ENCODE measurements at places on chromosomes 12 and 14.

DNA sequence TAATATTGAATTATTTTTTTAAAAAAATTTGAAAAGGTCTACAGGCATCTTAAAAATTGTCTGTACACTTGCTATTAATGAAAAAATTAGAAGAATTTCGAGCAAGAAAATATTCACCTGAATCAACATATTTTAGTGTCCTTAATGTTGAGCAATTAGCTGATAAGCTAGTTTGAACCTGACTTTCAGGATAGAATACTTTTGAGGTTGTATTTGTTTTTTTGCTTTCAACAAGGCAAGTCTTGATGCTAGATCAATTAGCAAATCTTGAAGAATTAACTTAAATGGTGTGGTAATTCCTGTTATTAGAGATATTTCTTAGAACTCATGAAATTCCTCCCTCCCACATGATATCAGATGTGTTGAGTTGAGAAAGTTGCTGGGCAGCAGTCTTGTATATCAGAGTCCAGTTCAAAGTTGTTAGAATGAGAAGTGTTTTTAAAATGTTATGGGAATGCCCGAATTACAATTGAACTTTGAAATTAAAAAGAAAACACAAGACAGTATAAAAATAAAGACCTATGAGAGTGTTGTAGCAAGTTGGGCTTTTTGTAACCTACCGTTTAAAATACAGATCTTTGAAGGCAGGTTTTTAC is 119.2 kb downstream of the TRMT5 start:
- no peaks in the 10 kb centered on the region for H3K27me3 ChIP-seq
- H3K36me3 ChIP-seq, result peaks cover 15% of the 10 kb centered on the region
- DNase-seq, result no peak
- peaks cover 11% of the 10 kb centered on the region for H3K4me1 ChIP-seq

DNA sequence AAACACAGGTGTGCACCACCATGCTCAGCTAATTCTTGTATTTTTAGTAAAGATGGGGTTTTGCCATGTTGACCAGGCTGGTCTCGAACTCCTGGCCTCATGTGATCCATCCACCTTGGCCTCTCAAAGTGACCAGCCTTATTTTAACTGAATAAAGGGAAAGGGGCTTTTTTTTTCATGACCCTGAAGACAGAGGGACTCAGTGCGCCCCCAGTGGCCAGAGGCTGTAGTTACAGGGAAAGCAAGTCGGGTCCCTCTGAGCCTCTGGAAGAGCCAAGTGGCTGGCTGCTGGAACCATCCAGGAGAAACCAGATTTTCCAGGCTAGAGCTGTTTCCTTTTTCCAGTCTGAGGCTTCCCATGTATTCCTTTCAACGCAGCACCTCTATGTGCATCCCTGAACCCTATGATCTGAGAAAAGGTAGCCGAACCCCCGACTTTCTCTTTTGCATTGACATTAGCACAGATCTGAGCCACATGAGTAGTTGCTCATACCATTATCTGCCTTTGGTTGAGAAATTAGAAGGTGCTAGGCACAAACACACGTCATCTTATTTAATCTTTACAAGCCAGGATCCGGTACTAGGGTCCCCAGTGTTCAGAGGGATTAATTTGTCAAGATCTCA is 342.7 kb downstream of the CACNA1C start:
- H3K4me1 ChIP-seq, result no peaks in the 10 kb centered on the region
- DNase-seq, result peak; percentile 68
- H3K27me3 ChIP-seq, result peaks cover 1% of the 10 kb centered on the region

DNA sequence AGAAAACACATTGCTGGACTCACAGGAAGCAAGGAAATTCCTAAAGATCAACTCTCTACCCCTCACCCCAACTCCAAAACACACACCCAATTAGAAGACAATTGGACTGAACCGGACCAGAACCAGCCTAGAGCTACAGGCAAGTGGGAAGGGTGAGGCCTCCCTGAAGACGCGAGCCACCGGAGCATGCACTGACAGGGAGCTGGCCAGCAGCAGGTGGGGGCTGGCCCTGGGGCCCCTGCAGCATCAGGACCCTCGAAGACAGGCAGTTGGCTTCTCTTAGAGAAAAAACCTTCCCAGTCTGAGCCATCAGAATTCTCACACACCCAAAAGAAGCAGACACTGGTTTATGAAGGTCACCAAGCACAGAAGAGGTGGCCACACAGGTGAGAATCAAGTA is 209.5 kb upstream of the DIO3 start:
- no peak for DNase-seq
- H3K4me1 ChIP-seq, result no peaks in the 10 kb centered on the region
- no peak overlapping the region for H3K4me3 ChIP-seq
- H3K27ac ChIP-seq, result no peak overlapping the region
- no peaks in the 10 kb centered on the region for H3K36me3 ChIP-seq

GRCh38 chr12:48739618-48740269 is 23.2 kb upstream of the CCNT1 start:
- H3K4me1 ChIP-seq, result no peaks in the 10 kb centered on the region
- no peaks in the 10 kb centered on the region for H3K36me3 ChIP-seq
- no peak overlapping the region for H3K27ac ChIP-seq

GRCh38 chr14:104086661-104087461 is 1.4 kb downstream of the ASPG start:
- H3K4me3 ChIP-seq, result no peak overlapping the region
- H3K4me1 ChIP-seq, result no peaks in the 10 kb centered on the region
- H3K27me3 ChIP-seq, result peaks cover 10% of the 10 kb centered on the region
- peak; percentile 3 for DNase-seq

- H3K4me3 ChIP-seq, result peak overlapping the region; percentile 62
- peaks cover 81% of the 10 kb centered on the region for H3K36me3 ChIP-seq
- peaks cover 98% of the 10 kb centered on the region for H3K4me1 ChIP-seq
- peak overlapping the region; percentile 88 for H3K27ac ChIP-seq
- no peaks in the 10 kb centered on the region for H3K27me3 ChIP-seq
- peak; percentile 15 for DNase-seq
Measured at GRCh38 chr14:99254328-99255009, 17.5 kb downstream of the BCL11B start.

DNA sequence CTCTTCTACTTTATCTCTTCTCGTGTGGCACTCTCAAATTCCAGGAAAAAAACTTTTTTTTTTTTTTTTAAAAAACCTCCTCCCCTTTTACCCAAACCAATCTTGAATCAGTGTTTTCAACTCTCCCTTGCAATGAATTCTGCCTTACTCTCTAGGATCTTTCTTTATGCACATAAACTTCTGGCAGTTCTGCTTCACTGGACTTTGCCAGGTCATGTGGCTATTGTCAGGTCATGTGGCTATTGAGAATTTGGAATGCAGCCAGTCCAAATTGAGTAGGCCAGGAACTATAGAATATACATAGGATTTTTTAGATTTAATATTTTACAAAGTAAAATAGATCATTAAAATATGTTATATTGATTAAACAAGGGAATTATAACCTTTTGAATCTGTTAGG is 218.2 kb downstream of the TMTC3 start:
- H3K27ac ChIP-seq, result no peak overlapping the region
- no peak overlapping the region for H3K4me3 ChIP-seq

DNA sequence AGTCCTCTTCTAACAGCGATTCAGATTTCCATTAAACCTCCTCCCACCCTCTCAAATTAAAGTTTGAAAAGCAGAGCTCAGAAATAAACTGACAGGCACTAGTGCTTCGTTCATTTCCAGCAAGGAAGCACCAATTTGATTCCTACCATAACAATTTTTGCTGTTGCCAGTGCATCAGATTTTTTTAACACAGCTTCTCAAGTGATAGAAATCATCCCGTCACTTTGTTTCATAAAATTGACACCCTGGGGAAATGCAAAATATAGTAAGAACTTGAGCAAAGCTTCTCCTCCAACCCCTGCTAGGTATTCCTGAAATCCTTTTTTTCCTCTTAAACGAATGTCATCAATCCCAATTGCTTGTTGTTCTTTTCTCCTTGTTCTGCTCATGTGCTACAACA is 332.1 kb downstream of the FOXG1 start:
- no peaks in the 10 kb centered on the region for H3K27me3 ChIP-seq
- H3K36me3 ChIP-seq, result no peaks in the 10 kb centered on the region
- DNase-seq, result no peak
- no peaks in the 10 kb centered on the region for H3K4me1 ChIP-seq
- no peak overlapping the region for H3K4me3 ChIP-seq
- no peak overlapping the region for H3K27ac ChIP-seq

- H3K36me3 ChIP-seq, result no peaks in the 10 kb centered on the region
- no peak overlapping the region for H3K4me3 ChIP-seq
- peaks cover 4% of the 10 kb centered on the region for H3K27me3 ChIP-seq
- no peak overlapping the region for H3K27ac ChIP-seq
- no peaks in the 10 kb centered on the region for H3K4me1 ChIP-seq
- DNase-seq, result no peak
Measured at GRCh38 chr12:105960319-105961083, 178.3 kb downstream of the NUAK1 start.

- peaks cover 4% of the 10 kb centered on the region for H3K4me1 ChIP-seq
- H3K27ac ChIP-seq, result no peak overlapping the region
- no peak overlapping the region for H3K4me3 ChIP-seq
- no peak for DNase-seq
Measured at GRCh38 chr14:92441751-92442504, 71.7 kb upstream of the RIN3 start.

GRCh38 chr12:90925562-90925961 is 29.4 kb downstream of the CCER1 start:
- H3K27me3 ChIP-seq, result peaks cover 12% of the 10 kb centered on the region
- no peaks in the 10 kb centered on the region for H3K36me3 ChIP-seq
- no peak for DNase-seq
- no peak overlapping the region for H3K4me3 ChIP-seq
- no peak overlapping the region for H3K27ac ChIP-seq

GRCh38 chr14:79502136-79502750 is 709.1 kb downstream of the DIO2 start:
- H3K4me1 ChIP-seq, result no peaks in the 10 kb centered on the region
- H3K27me3 ChIP-seq, result no peaks in the 10 kb centered on the region
- H3K4me3 ChIP-seq, result no peak overlapping the region
- no peak for DNase-seq
- no peaks in the 10 kb centered on the region for H3K36me3 ChIP-seq

DNA sequence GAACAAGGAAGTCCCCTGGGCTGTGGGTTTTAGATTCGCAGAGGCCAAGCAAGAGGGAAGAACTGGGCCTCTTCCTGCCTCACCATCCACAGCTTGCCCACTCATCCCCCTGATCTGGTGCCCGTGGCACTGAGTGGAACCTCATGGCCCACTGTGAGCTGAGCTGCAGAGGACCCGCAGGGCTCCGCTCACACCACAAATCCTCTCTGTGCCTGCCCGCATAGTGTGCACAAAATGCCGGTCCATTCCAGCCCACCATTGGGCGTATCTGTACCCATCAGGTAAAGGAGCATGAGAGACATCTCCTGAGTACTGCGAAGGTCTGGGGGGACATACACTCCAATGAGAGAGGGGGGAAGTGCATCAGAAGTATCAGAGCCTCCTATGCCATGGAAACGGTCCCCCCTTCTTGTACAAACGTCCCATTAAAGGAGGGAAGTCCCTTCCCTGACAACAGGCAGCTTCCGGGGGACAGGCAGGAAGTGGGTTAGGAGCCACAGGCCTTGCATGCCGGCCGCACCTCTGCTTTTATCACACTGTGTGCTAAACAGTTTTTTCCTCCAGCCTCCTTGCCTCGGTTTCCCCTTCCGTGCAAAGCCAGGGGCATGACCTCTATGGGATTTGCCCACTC is 309.4 kb upstream of the DIO3 start:
- H3K27ac ChIP-seq, result no peak overlapping the region
- no peak overlapping the region for H3K4me3 ChIP-seq
- no peaks in the 10 kb centered on the region for H3K36me3 ChIP-seq
- peaks cover 4% of the 10 kb centered on the region for H3K27me3 ChIP-seq

DNA sequence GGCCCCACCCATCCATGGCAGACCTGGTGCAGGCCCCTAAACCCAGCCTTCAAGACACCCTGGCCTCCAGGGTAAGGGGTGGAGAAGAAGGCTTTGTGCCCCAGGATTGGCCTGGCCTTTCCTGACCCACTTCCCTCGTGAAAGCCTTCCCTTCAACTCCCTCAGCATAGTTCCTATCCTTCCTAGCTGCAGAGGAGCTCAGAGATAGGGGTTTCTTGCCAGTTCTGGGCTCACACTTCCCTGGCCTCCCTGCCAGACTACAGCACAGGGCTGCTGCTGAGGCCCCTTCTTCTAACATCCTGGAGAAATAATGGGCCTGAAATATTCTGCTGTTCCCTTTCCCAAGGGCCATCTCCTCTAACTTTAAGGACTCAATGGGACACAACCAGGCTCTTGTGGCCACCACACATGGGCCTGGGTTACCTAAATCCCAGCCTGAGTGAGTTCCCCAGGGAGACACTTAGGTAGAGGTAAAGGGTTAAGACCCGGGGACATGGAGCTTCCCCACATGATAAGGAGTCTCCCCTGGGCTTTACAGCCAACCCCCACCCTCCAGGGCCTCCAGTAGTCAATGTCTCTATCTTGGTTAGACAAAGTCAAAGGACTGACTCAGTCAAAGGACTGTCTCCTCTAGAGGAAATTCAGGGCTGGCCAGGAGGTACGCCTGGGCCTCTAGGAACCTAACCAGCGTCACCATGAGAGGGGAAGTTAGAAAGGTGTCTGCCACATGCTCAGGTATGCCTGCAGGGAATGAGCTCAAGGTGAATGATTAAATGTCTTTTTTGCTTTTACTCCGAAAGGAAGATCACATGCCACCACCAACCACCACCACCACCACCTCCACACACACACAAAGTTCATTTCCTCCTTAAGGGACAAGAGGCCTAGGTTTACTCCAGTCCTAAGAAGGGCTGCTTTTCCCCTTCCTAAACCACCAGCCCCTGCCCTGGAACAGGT is 7.1 kb downstream of the ZFP36L1 start:
- peak; percentile 52 for DNase-seq
- peaks cover 80% of the 10 kb centered on the region for H3K4me1 ChIP-seq
- H3K36me3 ChIP-seq, result peaks cover 41% of the 10 kb centered on the region
- no peak overlapping the region for H3K4me3 ChIP-seq

DNA sequence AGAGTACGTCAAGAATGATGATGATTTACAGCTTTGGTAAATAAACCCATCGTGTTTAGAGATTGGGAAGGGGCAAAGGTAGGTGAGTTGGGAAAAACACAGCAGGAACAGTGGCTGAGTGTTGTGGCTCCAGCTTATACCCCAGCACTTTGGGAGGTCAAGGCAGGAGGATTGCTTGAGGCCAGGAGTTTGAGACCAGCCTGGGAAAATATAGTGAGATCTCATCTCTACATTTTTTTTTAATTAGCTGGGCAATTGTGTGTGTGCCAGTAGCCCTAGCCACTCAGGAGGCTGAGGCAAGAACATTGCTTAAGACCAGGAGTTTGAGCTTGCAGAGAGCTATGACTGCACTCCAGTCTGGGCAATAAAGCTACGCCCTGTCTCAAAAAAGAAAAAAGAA is 77.1 kb downstream of the RASSF9 start:
- no peak overlapping the region for H3K4me3 ChIP-seq
- no peaks in the 10 kb centered on the region for H3K27me3 ChIP-seq
- H3K27ac ChIP-seq, result no peak overlapping the region

GRCh38 chr12:12159988-12160387 is 89.2 kb downstream of the BCL2L14 start:
- H3K27me3 ChIP-seq, result no peaks in the 10 kb centered on the region
- peaks cover 19% of the 10 kb centered on the region for H3K36me3 ChIP-seq
- H3K4me3 ChIP-seq, result no peak overlapping the region
- no peaks in the 10 kb centered on the region for H3K4me1 ChIP-seq
- H3K27ac ChIP-seq, result no peak overlapping the region

- DNase-seq, result no peak
- H3K27ac ChIP-seq, result no peak overlapping the region
- H3K36me3 ChIP-seq, result no peaks in the 10 kb centered on the region
- no peak overlapping the region for H3K4me3 ChIP-seq
Measured at GRCh38 chr12:10641735-10642500, 28.5 kb upstream of the MAGOHB start.

GRCh38 chr14:95943699-95944098 is 67.1 kb downstream of the TUNAR start:
- no peak overlapping the region for H3K4me3 ChIP-seq
- no peaks in the 10 kb centered on the region for H3K4me1 ChIP-seq
- H3K27me3 ChIP-seq, result peaks cover 33% of the 10 kb centered on the region

All from activated CD4-positive, alpha-beta T cell treated with anti-CD3 and anti-CD28 coated beads for 36 hours (primary cell).